Fibroblast of skin of abdomen (primary cell): ENCODE measurements at places on chromosomes 12 and 14.

GRCh38 chr12:8779281-8779680 lies 43.1 kb upstream of the A2ML1 start:
- DNase-seq: no peak

DNA sequence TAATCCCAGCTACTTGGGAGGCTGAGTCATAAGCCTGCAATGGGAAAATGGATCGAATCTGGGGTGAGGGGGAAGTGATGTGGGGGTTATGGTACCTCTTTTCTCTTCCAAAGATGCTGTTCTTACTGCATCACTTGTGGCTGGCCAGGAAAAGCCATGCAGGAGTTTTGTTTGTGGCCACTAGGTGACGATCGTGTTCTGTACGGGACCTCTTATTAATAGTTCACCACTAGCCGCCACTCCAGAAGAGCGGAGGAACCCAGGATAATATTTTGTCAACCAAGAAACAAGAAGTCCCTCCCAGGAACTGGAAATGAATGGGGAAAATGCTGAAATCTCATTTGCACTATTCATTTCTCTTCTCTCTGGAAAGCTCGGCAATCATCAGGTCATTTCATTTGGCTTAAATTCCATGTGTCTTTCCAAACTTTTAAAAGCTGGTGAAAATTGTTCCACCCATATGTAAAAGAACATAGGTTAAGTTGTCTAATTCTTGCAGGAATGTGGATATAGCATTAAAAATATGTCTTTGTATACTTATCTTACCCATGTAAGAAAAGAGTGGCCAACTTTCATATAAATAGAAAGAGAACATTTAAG lies 8.9 kb downstream of the GPR65 start:
- peak; percentile 67 for DNase-seq

- no peak for DNase-seq
Measured at GRCh38 chr14:102500713-102501112, 8.9 kb downstream of the ANKRD9 start.

- peak; percentile 13 for DNase-seq
Measured at GRCh38 chr12:65123435-65124063, 2.4 kb upstream of the WIF1 start.

GRCh38 chr12:108884116-108885012 lies 4.5 kb downstream of the DAO start:
- DNase-seq: no peak

DNA sequence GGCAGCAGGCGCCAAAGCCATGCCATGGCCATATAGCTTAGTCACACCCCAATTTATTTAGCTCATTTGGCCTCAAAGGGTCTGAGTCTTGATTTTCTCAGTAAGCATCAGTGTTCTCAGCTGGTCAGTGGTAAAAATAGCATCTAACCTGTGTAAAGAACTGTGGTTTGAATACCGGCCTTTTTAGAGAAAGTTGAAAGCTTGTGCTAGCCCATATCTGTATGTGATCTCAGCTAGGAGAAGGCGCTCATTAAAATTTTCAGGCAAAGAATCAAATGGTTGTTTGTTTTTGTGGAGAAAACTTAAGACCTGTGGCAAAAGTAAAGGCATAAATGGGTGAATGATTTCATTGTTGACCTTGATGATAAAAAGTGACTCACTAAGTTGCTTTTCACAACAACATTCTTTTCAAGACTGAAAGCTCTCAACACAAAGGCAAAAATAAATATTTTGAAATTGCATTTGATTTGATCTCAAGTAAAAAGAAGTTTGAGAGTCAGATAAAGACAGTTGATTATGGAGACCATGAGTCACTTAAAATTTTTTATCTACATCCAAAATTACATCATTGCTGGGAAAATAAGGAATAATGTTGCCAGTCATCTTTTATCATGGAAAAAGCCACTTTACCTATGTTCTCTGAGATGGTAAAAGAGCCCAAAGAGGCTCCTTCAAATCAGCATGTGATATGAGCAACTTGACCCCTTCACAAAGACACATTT lies 128.5 kb upstream of the RGS6 start:
- no peak for DNase-seq

DNA sequence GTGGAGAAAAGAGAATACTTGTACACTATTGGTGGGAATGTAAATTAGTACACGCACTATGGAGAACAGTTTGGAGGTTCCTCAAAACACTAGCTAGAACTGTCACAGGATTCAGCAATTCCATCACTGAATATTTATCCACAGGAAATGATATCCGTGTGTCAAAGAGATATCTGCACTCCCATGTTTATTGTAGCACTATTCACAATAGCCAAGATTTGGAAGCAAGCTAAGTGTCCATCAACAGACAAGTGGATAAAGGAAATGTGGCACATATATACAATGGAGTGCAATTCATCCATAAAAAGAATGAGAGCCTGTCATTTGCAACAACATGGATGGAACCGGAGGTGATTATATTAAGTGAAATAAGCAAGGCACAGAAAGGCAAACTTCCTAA lies 428.5 kb downstream of the CCDC91 start:
- DNase-seq: no peak

DNA sequence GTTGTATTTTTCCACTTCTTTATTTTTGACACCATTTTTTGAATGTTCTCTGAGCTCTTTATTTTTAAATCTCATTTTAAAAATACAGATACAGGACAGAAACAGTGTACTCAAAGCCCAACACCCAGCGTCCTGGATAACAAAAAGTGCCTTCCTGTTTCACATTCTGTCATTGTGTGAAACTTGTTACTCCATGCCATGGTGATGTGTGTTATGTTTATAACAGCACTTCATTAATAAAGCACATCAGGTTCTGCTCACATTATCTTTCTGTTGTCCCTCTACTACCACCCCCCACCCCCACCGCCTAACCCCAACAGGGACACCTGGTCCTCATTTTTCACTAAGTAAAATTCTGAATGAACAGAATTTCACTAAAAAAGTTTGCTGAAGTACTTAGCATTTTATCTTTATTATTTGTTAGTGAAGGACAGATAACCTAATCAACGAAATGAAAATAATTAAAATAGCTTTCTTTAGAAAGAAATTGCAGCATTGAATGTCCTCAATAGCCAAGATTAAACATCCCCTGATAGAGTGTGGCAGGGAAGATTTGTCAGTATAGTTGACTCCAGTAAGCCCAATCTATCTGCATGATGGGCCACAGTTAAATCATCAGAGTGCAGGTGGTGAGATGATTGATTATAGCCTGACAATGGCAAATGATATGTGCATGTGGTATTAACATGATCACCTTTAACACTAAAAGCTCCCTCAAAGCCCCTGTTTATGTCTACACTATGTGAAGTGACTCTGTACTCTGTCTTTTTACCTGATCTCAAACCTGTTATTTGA lies 153.9 kb downstream of the ACSS3 start:
- DNase-seq: no peak

DNA sequence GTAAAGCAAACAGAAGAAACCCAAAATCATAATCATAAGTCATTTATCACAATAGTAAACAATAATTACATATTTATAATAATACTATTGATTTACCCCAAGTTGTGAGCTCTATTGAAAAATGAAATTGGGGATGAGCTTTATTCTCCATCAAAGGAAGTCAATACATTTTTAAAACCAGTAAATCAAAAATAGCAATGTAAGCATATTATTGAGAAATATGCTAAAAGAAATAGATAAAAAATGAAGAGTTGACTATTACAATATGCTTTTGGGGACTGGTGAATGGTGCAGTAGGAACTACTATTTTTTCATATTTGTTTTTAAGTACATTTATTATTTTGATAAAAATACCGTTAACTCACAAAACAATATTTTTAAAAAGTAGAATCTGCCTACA lies 31.2 kb upstream of the STK38L start:
- no peak for DNase-seq

DNA sequence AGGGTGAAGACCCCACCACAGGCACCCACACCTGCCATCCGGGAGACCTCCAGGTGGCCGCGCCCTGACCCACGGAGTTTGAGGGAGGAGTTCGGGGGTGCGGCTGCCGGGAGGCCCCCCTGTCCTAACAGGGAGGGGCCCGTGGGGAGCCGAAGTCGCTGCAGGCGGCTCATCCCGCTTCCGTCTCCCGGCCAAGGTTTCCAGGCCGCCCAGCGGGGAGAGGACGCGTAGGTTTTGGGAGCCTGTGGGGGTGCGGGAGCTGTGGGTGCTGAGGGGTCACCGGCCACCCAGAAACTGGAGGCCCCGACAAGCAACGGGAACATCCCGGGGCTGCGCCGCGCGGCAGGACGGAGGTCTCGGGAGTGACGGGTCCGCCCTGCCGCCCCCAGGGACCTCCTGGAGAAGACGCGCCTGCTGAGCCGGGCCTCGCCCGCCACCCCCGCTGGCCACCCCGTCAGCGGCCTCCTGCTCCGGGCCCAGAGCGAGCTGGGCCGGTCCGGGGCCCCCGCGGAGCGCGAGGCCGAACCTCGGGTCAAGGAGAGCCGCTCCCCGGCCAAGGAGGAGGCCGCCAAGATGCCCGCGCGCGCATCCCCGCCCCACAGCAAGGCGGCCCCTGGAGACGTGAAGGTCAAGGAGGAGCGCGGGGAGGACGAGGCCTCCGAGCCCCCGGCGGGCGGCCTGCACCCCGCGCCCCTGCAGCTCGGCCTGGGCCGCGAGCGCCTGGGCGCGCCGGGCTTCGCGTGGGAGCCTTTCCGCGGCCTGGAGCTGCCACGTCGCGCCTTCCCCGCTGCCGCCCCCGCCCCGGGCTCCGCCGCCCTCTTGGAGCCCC lies 27.6 kb downstream of the LRCOL1 start:
- DNase-seq: no peak

DNA sequence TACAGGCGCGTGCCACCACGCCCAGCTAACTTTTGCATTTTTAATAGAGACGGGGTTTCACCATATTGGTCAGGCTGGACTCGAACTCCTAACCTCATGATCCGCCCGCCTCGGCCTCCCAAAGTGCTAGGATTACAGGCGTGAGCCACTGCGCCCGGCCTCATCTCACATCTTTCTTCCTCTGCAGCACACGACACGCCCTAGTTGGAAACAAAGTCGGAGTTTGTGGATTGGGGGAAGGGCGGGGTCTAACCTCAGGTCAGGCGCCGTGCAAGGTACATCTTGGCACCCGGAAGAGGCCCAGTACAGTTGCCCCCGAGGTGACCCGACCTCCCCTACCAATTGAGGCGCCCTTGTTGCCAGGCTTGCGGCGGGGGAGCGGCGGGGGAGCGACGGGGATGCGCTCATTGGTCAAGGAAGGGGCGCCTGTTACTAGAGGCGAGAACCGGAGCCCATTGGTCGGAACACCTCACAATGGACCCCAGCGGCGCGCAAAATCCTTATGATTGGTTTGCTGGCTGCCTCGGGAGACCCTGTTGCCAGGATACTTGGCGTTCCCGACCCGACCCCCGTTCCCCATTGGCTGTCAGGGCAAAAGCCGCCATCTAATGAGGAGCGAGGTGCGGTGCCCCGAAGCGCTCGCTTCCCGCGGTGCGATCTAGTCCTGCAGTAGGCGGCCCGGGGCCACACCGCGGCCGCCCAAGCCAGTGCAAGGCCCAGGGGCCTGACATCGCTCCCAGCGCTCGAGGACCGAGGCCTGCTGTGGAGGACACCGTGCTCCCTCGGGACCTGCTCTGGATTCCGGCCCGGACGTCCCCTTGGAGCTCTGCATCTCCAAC lies at the start of gene REC8:
REC8 (plus strand) TSS at position 659 of the 839 bp plus-strand sequence. CDS start 473 bp downstream, outside the sequence.
- peak; percentile 83 for DNase-seq

DNA sequence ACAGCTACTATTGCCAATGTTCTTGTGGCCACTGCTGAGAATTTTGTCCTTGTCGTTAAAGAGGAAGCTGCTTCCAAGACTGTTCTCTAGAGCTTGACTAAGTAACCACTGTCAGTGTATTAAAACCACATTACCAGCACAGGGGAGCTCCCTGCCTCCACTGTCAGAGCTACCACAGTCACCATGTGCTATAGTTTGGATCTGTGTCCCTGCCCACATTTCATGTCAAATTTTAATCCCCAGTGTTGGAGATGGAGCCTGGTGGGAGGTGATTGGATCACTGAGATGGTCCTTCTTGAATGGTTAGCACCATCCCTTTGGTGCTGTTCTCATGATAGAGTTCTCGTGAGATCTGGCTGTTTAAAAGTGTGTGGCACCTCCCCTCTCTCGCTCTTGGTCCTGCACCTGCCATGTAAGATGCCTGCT lies 23.2 kb upstream of the RAP1B start:
- DNase-seq: no peak

GRCh38 chr12:15278816-15279658 lies 43.3 kb upstream of the PTPRO start:
- DNase-seq: peak; percentile 73

DNA sequence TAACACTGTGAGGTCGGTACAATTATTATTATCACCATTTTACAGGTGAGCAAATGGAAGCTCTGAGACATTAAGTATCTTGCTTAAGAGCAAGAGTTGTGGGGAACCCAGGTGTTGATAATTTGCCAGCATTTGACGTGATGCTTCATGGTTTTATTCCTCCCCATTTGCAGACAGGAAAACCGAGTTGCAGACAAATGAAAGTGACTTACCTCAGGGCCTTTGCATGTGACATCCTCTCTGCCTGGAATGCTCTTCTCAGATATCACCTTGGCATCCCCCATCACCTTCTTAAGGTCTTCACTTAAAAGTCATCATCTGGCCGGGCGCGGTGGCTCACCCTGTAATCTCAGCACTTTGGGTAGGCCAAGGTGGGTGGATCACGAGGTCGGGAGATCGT lies 21.0 kb upstream of the P2RX7 start:
- no peak for DNase-seq

DNA sequence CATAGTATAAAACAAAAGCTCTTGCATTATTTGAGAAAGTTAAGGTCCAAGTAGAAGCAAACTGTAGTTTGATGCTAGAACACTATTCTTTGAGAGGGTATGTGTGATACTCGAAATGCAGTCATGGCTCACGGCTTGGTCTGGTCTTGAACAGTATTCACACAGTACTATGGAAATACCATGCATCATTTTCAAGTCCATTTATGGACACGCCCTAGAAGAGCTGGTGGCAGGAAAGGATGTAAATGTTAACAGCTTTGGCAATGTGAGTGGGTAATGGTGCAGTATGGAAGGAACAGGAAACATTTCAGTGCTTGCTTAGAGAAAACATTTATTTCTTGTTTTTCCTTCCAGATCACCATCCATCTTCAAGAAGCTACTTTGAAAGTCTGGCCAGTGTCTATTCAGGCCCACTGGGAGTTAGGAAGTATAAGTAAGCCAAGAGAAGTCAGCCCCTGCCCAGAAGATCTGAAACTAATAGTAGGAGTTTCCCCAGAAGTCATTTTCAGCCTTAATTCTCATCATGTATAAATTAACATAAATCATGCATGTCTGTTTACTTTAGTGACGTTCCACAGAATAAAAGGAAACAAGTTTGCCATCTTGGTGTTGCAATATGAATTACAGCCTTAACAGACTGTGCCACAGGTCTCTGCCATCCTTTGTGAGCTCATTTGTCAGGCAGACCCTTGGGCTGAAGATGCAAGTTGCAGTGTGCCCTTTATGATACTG lies 5.7 kb upstream of the AKAP5 start:
- no peak for DNase-seq

DNA sequence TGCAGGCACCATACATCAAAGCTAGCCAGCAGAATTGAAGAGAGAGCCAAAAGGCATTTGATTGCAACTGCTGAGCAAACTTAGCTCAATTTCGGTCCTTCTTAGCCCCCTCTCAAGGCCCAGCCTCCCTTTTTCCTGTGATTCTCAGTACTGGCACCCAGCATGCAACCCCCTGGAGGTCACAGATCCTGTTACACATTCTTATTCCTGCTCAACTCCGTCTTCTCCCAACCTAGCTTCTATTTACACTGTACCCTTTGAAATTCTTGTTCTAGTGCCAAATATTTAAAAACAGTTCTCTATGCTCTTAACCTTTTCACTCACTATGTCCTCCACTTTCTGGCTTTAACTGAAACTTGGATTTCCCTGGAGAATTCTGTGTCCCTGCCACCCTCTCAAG lies 131.3 kb upstream of the CPSF6 start:
- peak; percentile 30 for DNase-seq
